ENCODE measurements at places on chromosomes 1 and 21.

GRCh38 chr1:229268505-229268904 lies 2.4 kb upstream of the RAB4A start:
- DNase-seq: no peak

DNA sequence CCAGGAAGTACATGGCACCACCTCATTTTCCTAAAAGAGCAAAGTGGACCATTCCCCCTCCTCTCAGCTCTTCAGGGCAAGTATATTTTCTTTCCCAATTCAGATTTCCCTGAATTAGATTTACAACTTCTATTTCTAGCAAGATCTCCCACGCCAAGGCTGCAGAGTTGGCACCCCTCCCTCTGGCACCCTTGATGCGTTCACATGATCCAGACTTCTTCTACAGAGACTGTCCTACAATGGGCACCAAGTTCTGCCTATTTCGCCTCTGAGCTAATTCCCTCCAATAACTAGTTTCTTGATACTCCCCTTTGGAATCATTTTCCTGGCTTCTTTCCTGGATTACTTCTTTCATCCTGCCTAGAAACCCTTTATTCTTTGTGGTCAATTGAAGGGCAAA lies 122.0 kb downstream of the CDC7 start:
- peak; percentile 63 for DNase-seq

GRCh38 chr1:15322648-15323350 lies 75.8 kb downstream of the FHAD1 start:
- DNase-seq: peak; percentile 54

GRCh38 chr1:17067465-17068240 lies 13.8 kb upstream of the SDHB start:
- no peak for DNase-seq

DNA sequence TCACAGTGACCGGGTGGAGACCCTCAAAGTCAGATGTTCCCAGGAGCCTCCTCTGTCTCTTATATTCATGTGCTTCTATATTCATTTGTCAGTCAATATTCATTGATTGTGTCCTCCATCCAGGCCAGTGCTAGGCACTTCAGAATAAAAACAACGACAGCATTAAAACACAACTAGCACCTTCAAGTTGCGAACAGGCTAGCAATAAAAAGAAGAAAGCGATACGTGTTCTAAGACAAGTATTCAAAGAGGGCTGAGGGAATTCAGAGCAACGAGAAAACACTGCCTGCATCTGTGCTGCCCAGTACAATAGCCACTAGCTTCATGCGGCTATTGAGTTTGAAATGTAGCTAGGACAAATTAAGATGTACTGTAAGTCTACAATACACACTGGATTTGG lies 138.0 kb downstream of the PLXNA2 start:
- DNase-seq: no peak

- DNase-seq: no peak
These were observed 31.0 kb downstream of the FOXD2 start for GRCh38 chr1:47468709-47469389.

DNA sequence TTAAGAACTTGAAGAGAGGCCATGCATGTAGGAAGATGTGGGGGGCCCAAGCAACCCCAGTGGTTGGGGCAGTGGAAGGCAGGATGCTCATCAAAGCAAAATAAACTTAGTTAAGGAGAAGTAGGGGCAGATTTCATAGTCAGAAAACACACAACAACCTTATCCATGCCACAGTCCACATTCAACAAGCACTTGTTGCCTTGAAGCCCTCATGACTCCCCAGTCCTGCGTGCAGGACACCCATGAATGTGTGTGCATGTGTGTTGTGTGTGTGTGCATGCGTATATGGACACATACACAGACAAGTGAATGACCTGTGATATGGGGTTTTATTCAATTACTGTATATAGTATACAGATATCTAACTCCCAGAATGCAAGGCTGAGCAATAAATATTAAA lies 186.9 kb downstream of the PSMG1 start:
- DNase-seq: no peak

DNA sequence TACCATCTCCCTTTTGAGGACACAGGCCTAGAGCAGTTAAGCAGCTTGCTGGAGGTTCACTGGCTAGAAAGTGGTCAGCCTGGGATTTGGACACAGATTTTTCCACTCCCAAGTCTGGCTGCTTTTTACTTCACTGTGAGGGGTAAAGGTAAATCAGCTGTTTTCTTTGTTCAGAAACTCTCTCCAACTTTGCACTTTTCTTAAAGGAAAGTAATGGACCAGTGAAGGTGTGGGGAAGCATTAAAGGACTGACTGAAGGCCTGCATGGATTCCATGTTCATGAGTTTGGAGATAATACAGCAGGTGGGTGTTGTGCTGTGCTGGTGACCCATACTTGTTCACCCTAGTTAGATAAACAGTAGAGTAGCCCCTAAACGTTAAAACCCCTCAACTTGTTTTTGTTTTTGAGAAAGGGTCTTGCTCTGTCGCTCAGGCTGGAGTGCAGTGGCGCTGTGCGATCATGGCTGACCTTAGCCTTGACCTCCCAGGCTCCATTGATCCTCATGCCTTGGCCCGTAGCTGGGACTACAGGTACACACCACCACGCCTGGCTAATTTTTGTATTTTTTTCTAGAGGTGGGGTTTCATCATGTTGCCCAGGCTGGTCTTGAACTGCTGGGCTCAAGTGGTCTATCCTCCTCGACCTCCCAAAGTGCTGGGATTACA lies 4.2 kb downstream of the SOD1 start:
- no peak for DNase-seq

- DNase-seq: no peak
These were observed 18.3 kb downstream of the CACNA1E start for GRCh38 chr1:181501612-181502011.

GRCh38 chr1:47547753-47548573 lies 110.1 kb downstream of the FOXD2 start:
- DNase-seq: no peak

- no peak for DNase-seq
These were observed 27.5 kb downstream of the SERTAD4 start for GRCh38 chr1:210260096-210260495.

- DNase-seq: no peak
These were observed 34.0 kb downstream of the PUM1 start for GRCh38 chr1:31031330-31032143.

DNA sequence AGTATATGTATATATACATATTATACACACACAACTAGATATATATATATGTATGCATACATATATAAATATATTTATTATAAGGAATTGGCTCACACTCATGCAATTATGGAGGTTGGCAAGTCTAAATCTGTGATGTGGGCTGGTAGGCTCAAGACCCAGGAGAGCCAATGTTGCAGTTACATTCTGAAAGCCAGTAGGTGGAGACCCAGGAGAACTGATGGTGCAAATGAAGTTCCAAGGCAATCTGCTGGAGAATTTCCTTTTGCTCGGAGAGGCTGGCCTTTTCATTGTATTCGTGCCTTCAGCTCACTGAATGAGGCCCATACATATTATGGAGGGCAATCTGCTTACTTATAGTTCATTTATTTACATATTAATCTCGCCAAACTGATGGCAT lies 9.4 kb downstream of the IVL start:
- DNase-seq: peak; percentile 73

GRCh38 chr21:38839328-38840286 lies 33.9 kb downstream of the ETS2 start:
- DNase-seq: peak; percentile 2

GRCh38 chr21:39680216-39680615 lies 64.8 kb upstream of the IGSF5 start:
- no peak for DNase-seq

- no peak for DNase-seq
These were observed 6.7 kb downstream of the LSS start for GRCh38 chr21:46221664-46222435.

GRCh38 chr1:46369542-46370213 lies 24.4 kb upstream of the FAAH start:
- DNase-seq: no peak

- no peak for DNase-seq
These were observed 14.1 kb downstream of the SYT6 start for GRCh38 chr1:114139540-114139939.

GRCh38 chr1:92922356-92923035 lies 38.8 kb downstream of the DIPK1A start:
- DNase-seq: no peak

DNA sequence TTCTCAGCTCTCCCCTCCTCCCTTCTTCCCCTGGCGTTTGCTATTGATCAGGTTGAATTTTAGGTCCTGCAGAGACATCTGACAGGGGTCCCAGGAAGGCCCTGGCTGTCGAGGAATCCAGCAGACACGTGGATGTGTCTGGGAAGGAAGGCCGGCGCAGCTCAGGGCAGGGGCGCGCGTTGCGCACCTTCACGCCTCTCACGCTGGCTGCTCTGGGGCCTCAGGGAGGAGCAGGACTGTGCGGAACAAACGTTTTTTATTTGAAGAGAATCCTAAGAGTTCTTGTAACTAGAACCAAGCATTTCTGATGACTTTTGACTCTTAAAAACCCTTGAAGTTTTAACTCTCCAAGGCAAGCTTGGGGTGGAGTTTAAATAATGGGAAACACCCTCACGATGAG lies 54.2 kb downstream of the SLC37A1 start:
- no peak for DNase-seq

All from SK-MEL-5 (cell line).